ENCODE measurements at places on chromosomes 5 and 9. TPM values are rescaled to one million over a fixed set of nuclear protein-coding genes. Genes with fewer than 3 reads are reported as not detected.

The ABO gene
- total RNA-seq, result not detected

The PCDHA13 gene
- total RNA-seq, result not detected

The LCN15 gene
- not detected for total RNA-seq

The CERT1 gene
- total RNA-seq, result 31.2 TPM

All from subcutaneous preadipocyte (primary cell).